Dorsolateral prefrontal cortex (tissue), 122 donors: ENCODE measurements at places on chromosomes 5 and 9. TPM values are rescaled to one million over a fixed set of nuclear protein-coding genes. Genes with fewer than 3 reads are reported as not detected.

GRCh38 chr5:106254784-106255183 lies 1416.0 kb downstream of the EFNA5 start:
- DNase-seq, result no peak

- no peak for DNase-seq
Measured at GRCh38 chr5:89200899-89201298, 317.9 kb upstream of the MEF2C start.

Gene FYB1
- 14.8 TPM for total RNA-seq

DNA sequence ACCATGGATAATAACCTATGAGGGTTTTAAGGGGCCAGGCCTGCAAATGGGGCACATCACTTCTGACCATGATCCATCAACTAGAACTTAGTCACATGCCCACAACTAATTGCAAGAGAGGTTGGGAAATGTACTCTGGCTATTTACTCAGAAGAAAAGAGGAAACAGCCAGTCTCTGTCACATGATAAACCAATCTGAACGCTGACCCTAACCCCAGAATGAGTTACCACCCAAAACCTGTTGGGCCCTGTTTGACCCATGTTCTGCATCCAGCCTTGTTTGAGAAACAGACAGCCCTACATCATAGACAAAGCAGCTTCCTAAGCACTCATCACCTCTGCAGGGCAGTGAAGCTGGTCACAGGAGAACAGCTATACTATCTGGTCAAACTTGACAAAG lies 5.8 kb downstream of the MACROH2A1 start:
- DNase-seq, result no peak

DNA sequence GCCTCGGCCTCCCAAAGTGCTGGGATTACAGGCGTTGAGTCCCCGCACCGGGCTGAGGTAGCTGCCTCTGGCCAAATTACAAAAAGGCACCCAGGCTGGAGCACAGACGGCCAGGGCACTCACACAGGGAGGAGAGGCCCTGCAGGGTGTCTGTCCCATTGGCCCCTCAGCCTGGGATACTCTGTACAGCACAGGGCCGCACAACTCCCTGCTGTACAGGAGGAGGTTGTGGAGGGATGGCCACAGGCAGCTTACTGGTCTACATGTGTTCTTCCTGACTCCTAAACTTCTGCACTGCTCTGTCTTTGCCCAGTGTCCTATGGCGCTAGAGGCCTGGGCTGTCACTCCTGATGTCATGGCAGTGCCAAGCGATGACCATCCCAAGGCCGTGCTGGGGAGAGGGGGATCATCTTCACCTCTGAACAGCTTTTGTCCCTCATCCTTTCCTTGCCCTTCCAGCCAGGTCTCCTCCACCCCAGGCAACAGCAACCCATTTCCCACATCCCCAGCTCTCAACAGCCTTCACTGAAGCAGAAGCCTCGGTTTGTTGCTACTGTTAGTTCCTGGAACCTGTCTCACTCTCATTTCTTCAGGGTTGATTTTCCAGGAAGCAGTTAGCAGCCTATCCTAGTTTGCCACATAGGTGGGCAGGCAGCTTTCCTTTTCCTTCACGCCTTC lies 1.8 kb upstream of the CNOT6 start:
- no peak for DNase-seq

DNA sequence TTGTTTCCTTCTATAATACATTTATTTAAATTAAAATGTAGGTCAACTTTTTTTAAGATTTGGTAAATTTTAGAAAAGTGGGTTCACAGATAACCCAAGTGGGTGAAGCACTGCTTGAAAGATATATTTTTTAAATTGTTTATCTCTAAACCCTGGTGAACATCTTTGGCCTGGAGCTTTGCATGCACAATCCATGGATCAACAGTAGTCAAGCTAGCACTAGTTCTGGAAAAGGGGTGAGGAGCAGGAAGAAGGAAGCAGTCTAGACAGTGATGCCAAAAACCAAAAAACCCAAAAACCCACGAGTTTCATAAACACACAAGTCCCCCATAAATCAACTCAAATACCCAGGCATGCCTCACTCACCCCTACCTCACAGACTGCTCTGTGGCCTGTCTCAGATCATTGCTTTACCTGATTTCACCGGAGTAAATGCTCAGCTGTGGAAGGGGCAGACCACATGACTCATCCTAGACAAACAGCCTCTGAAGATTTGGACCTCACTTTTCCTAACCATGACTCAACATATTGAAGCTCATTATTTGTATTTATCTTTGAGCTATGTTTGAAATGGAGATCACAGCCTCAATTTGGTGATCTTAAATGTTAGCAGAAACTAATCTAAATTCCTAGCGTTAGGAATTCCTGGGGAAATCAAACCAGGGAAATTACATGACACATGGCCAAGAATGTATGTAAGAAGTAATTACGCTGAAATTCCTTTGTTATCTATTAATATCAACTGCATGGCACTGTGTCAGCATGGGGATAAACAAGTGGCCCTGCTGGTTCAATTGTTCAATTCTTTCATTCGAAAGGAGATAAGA lies 149.6 kb downstream of the ZNF608 start:
- DNase-seq, result no peak

Gene SV2C
- 13.1 TPM for total RNA-seq
